ENCODE measurements at places on chromosomes 11 and 22. TPM values are rescaled to one million over a fixed set of nuclear protein-coding genes. Genes with fewer than 3 reads are reported as not detected.

Gene SHANK3
- polyA plus RNA-seq = 16.3 TPM

Gene RBMXL2
- 0.22 TPM for polyA plus RNA-seq

Gene TOLLIP
- 47.8 TPM for polyA plus RNA-seq

Gene KDELR3
- polyA plus RNA-seq = 10.3 TPM

Gene OR51A7
- polyA plus RNA-seq = not detected

Gene SPON1
- polyA plus RNA-seq = 67.6 TPM

DNA sequence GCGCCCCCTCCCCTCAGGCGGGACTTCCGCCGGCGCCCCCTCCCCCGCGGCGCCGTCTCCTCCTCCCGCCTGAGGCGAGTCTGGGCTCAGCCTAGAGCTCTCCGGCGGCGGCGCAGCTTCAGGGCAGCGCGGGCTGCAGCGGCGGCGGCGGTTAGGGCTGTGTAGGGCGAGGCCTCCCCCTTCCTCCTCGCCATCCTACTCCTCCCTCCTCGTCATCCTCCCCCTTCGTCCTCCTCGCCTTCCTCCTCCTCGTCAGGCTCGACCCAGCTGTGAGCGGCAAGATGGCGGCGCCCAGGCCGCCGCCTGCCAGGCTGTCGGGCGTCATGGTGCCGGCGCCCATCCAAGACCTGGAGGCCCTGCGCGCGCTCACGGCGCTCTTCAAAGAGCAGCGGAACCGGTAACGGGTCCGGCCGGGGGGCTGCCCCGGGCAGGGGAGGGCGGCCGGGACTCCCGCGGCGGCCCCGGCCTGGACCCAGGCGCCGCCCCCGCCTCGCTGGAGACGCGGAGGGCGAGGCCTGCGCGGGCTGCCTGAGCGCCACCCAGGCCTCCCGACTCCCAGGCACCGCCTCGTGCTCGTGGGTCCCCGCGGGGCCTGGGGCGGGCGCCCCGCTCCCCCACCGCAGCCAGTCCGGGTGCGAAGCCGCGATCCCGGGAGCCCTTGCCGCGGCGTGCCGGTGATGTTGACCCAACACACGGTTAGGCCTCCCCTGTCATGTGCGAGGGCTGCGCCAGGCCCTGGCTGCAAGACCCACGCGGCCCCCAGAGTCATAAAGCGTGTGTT lies at the start of gene ATXN10:
Gene ATXN10 (plus strand): TSS at position 52 of the 781 bp plus-strand sequence. CDS start 230 bp downstream, at position 282.
- peak; percentile 75 for DNase-seq

DNA sequence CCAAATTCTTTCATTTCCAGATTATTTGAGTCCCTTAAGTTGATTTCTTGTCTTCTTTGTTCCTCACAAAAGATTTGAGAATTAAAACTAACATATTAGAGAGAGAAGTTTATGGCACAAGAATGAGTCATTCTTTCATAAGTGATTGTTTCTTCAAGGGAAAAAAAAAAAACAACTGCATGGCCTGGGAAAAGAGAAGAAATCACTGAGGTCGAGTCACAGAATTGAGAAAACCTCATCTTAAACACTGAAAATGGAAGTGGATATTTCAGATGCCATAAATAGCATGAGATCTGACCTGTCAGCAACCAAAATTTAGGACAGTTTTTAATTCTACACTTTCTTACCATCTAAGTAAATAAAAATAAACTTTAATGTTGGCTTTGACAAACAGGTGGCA lies 87.2 kb downstream of the CWF19L2 start:
- DNase-seq = no peak

DNA sequence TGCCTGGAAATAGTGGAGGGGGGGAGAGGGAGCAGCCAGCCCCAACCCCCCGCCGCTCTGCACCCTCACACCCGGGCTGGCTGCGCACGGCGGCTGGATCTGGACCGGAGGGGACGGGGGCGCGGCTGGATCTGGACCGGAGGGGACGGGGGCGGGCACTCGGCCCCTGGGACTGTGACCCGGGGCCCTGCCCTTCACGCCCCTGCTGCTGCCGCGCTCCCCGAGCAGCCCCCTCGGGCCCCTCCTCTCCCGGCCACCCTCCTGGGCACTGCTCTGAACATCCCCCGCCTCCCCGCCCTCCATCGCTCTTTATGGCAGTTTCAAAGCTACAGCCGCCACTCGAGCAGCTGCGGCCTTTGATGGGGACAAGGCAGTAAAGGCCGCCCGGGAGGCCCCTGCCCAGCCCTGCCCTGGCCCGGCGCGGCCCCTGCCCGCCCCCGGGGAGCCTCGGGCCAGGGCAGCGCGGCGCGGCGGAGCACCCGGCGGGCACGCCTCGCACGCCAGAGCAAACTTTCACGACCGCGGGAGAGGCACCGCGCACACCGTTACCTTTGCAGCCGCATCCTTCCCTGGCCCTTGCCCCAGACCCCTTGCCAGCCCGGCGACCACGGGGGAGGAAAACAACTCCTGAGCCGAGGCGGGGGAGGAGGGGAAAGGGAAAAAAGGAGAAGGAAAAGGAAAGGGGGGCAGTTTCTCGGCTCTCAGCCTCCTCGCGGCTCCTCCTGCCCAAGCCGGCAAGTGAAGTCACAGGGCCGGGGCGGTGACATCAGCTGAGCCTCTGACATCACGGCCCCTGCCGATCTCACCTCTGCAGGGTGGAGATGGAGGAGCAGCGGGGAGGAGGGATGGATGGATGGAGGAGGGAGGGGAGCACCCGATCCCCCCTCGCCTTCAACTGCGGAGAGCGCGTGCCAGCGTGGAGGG lies 13.1 kb upstream of the TCF20 start:
- DNase-seq = no peak

DNA sequence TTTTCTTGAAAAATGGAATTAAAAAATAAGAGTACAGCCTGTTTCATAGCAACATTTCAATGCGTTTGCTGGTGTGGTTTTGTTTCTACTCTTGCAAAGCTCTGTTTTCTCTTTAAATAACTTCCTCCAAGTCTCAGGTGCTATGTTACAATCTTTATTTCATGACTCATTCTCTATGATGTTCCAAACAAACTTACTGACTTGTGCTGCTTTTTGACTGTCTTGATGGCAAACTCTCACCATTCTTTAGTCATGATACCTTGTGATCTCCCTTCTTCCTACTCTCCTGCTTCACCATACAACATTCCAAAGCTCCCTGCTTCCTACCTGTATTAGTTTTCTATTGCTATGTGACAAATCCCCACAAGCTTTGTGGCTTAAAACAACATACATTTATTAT lies 166.1 kb downstream of the C11orf91 start:
- no peak for DNase-seq

DNA sequence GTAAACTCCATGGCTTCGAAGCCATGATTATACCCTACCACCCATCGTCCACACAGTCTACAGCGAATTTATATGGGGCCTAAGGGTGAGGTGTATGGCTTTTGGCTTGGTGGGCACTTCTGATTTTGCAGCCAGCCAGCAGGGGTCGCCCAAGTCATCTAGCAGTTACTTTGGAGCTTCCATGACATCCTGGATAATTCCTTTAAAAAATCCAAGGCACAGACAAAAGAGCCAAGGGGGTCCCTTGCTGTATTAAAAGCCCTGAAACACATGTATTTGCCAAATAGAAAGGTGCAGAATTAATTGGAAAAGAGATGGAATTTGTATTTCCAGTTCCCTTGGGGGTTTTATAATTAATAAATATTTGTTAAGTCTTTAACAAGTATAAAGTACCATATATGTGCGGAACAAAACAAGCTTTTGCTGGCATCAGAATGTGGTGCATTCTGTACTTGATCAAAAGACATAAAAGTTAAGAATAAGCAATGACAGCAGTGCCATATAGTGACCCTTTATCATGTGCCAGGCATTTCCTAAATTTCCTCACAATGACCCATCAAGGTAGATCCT lies 132.8 kb upstream of the PITPNB start:
- DNase-seq = peak; percentile 57

- no peak for DNase-seq
These were observed 23.4 kb downstream of the LDHAL6A start for GRCh38 chr11:18479063-18479462.

DNA sequence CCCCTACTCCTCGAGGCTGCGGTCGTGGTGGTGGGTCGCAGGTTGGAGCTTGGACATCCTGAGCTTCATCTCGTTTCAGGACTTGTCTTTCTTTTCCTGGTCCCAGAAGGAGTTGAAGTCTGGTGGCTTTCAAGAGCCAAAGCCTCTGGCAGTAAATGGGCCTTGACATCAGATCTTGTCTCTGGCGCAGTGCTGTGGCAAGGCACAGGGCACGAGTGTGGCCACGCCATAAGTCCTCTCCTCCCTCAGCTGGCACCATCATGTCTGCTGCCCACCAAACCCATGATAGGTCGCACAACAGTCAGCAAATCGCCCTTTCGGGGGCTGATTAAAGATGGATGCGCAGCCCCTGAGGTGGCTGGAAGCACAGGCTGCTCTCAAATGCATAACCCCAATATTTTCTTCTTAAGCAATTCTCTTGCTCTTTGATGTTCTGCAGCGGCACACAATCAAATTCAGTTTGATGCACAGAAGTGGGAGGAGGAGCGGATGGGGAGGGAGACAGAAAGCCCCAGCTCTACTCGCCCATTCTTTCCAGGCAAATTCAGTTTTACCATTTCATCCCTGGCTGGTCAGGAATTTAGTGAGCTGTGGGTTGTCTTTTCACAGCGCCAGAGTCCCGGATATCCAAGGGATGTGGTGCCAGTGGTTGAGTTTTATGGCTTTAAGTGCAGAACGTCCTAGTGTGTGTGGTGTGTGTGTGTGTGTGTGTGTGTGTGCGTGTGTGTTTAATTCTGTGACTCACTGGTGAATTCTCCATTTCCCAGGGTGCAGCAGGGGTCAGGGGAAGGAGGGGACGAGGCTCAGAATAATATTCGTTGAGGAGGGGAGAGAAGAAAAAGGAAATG lies 162.0 kb downstream of the DSCAML1 start:
- no peak for DNase-seq

DNA sequence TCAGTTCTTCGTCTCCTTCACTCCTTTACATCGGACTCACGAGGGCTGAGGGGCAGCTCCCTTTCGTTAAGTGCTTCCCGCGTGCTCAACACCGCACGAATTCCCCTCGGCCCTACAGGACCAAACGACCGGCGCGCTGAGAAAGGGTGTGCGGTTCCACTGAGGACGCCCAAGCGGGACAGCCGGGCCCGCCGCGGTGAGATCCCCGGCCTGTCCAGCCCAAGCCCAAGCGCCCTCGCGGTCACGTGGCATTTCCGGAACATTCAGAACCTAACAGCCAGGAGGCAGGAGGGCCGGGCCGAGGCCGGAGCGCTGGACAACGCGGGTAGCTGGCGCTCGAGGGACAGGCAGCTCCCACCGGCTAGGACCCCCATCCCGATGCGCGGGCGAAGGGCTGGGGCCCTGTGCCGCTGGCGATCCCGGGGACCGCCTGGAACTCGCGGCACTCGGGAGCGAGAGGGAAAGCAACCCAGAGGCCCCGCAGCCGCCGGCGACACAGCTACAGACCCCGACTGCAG lies 737 bp upstream of the STIP1 start:
- peak; percentile 66 for DNase-seq

- no peak for DNase-seq
These were observed 112.1 kb upstream of the FGF3 start for GRCh38 chr11:69931060-69931910.

DNA sequence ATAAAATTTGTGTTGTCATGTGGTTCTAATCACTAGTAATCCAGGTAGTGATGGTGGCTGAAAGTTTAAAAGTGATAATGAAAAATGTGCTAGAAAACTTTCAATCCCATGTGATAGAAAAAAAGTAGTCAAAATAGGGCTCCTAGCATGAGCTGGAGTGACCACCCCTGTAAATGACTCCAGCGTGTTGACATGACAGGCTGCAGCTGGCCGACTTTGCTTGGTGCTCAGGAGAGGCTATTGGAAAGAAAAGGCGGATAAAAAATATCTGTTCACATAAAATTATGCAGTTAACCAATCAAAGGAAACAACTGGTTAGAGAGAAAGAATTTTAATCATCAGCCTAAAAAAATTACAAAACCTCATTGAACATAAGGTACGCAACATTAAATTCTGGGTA lies 16.9 kb upstream of the MTCH2 start:
- no peak for DNase-seq

GRCh38 chr11:64751136-64751535 lies 7.2 kb upstream of the RASGRP2 start:
- no peak for DNase-seq

DNA sequence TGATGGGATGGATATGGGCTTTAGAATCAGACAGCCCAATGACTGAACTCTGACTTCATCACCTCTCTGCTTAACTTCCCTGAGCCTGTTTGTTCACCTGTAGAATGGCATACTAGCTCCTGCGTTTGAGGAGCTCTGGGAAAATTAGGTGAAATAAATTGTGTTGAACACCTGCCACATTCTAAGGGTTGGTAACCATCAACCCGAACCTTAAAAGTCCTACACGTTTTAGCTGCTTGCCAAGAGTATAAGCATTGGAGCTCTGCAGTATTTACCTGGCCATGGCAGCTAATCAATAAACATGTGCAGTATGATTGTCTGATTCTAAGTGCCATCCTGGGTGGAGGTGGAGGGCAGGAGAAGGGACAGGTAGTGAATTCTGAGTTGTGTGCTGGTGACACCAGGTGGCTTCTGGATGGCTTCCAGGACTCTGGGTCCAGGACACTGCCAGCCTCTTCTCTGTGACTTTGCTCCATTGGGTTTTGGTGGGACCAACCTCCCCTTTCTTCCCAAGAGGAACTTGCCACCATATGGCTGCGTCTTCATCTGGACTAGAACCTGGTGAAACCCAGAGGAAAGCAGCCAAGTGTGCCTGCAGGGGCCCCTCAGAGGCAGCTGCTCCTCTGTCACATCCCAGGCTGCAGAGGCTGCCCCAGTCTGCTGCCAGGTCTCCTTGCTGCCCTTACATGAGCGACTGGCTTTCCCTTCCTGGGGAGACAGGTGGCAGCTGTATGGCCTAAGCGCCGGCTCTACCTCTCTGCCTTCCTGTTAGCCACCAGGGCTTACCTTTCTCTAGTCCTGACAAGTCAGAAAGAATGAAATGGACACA lies 85.6 kb downstream of the CACNG2 start:
- no peak for DNase-seq

GRCh38 chr11:71538666-71538990 lies 803 bp downstream of the KRTAP5-8 start:
- no peak for DNase-seq

- no peak for DNase-seq
These were observed 52.9 kb downstream of the SYTL2 start for GRCh38 chr11:85758026-85758425.

DNA sequence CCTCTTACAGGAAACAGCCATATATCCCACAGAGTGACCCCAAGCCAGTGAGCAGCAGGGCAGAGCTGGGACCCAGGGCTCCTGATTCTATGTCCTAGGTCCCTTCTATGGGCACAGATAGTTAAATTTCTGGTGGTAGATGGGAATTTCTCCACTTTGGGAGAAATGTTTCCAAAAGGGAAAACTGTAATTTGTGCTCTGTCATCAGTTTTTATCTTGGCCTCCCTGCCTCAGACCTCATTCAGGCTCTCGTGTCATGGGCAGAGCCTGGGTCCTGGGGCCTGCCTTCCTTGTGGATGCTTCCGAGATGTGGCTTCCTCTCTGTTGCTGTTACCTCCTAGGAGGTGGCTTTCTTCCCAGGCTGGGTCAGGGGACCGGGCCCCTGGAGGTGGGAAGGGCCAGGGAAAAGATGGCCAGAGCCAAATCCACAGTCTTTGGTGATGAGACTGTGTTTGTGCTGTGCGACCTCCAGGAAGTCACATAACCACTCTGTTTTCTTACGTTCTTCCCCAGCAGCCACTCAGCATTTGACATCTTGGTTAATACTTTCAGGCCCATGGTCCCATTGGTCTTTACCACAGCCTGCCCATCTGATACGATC lies 8.6 kb downstream of the LRRC32 start:
- DNase-seq = no peak

Measured in left renal cortex interstitium (tissue), 4 donors.